ENCODE measurements at places on chromosomes 7 and 10.

- DNase-seq = no peak
Measured at GRCh38 chr7:157928171-157928794, 591.5 kb downstream of the DNAJB6 start.

DNA sequence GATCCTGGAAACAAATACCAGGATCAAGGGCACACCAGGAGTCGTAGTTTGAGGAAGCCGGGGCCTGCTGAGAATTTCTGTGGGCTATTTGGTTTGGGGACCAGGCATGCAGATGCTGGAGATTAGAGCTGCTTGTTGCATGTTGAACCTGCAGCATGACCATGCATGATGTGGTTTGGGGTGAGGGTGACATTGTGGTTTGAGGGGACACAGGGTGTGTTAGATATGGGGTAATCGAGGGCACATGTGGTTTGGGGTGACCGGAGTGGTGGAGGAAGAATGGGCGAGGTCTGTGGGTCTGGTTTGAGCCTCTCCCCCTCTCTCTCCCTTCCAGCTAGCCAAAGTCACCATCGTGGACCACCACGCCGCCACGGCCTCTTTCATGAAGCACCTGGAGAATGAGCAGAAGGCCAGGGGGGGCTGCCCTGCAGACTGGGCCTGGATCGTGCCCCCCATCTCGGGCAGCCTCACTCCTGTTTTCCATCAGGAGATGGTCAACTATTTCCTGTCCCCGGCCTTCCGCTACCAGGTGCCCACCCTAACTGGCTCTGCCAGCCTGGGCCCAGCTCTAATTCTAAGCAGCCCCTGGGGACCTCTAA is 10.2 kb downstream of the NOS3 start:
- no peak for DNase-seq

- DNase-seq = no peak
Measured at GRCh38 chr7:141354251-141354650, 197.0 kb upstream of the AGK start.

GRCh38 chr7:106112118-106112971 is at the start of gene SYPL1:
Gene SYPL1, minus strand, starts transcription at chr7:106112312. Its CDS starts 104 bp downstream, at chr7:106112208.
- DNase-seq = peak; percentile 73

DNA sequence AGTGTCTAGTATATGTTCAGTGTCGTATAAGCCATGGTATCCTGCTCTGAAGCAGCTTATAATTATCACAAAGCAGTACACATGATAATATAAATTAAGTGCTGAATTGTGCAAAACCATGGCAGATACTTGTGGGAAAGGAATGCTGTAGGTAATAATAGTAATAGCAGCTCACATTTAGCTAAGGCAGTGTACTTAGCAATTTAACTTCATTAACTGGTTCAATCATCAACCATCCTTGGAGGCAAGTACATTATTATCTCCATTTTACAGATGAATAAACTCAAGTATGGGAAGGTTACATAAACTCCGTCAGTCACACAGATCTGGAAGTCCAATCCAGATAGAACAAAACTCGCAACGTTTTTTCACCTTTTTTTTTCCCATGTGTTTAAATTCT is 21.6 kb upstream of the RNF148 start:
- DNase-seq = no peak

DNA sequence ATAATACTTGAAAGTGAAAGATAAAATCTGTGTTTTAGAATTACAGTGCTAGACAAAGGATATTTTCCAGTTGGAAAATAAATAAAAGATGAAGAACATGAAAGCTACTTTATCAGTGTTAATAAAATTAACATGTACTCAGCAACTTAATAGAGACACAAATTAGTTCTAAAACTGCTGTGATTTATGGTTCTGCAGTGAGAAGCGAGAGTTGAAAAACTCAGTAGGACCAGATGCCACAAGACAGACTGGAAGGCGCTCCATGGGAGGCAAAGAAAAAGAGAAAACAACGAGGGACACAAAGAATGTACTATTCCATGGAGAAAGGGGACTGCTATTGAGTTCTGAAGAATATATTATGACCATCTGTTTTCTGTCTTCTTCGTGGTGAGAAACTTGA is 590.4 kb downstream of the PHTF2 start:
- no peak for DNase-seq

GRCh38 chr10:132185601-132186487 is 904 bp upstream of the DPYSL4 start:
- DNase-seq = no peak

DNA sequence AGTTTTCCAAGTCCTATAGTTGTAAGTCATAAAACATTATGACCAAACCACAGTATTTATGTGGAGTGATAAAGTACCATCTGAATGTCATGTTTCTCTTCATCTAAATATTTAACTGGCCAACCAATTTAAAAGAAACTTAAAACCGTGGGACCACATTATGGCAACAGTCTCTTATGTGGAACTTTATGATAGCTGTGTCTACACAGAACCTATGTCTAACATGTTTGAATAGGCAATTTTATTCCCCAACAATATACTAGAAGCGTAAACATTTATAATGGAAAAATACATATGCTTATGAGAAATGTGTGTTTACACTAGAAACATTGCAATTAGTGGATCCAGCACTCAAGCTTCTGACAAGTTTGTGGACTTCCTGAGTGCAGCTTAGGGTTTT is 680.7 kb downstream of the REEP3 start:
- DNase-seq = no peak

DNA sequence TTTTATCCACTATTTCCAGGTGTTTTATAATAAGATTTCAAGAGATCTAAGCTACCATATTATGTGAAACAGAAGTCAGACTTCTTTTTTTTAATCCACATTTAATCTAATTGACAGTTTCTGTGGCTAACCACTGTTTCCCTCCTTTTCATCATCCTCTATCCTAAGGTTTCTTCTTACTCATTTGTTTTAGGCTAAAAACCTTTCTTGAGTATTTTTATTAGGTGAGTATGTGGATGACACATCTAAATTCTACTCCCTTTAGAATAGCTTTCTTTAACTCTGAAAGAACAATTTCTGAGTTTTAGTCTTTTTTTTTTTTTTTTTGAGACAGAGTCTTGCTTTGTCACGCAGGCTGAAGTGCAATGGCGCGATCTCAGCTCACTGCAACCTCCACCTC is 62.7 kb downstream of the NPY start:
- DNase-seq = no peak

DNA sequence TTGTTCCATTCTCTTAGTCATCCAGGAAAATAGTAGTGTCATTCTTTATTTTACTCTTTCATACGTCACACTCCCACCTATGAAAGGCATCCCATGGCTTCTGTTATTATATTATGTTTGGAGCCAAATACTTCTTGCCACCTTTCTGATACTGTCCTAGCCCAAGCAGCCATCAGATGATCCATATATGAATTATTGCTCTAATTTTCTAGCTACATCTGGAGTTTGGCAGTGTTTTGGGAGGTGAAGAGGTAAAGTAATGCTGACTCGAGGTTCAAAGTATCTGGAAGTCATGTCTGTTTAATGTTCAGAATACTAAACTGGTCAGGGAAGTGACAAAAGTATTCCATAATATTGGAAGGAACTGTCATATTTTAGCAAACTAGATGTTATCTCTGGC is 362.5 kb downstream of the GPR37 start:
- DNase-seq = no peak

DNA sequence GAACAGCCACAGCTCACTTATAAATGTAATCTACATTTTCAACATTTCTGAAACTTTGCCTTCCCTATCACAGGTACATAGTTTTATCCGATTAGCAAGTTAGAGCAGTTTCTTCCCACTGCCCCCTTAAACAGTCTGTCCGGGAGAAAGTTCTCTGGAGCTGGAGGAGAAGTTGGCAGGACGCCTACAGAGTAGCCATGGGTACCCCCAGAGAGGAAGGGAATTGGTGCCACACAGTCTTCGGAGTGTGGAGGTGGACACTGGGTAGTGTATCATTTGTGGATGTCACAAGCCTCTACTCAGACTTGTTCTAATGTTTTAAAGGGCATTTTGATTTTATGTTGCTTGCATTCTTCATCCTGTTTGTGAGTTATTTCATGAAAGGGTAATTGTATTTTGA is 39.0 kb downstream of the TAF3 start:
- no peak for DNase-seq

DNA sequence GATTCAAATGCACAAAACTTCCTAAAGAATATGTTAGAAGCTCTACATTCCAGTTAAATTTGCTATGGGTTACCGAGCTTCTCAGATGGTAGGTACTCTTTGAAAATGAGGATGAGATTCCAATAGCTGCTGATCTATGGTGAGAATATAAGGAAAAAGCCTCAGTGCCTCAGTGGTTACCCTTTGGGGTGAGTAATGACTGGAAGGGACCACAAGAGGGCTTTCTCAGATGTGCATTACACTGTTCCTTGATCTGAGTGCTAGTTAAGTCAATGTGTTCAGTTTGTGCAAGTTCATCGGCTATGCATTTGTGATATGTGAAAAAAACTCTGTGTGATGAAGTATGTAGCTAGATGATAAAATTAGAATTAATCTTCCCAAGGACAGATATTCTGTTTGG is 3.5 kb downstream of the NRCAM start:
- DNase-seq = no peak
